Fibroblast of skin of right biceps (primary cell): ENCODE measurements at places on chromosomes 3 and 15.

GRCh38 chr3:71647751-71648150, 64.2 kb upstream of the FOXP1 start:
- no peak for DNase-seq

GRCh38 chr3:135240426-135240825, 445.4 kb downstream of the EPHB1 start:
- no peak for DNase-seq

- peak; percentile 40 for DNase-seq
These were observed 28.7 kb downstream of the USP8 start for GRCh38 chr15:50452927-50453326.

DNA sequence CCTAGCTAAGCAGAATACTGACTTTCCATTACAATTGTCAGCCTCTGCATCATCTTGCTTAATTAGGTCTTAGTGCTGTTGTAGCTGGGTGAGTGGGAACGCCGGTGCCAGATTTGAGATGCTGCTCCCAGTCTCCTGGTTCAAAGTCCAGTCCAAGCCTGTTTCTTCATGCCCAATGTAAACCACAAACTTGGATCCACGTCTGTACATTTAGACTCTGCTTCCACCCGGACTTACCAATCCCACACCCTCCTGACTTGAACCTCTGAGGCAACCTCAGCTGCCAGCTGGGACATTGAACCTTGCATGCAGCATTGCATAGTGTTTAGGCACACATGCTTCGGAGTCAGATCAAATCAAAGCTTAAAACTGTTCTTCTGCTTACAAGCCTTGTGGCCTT, 43.0 kb downstream of the BCL2L10 start:
- no peak for DNase-seq

GRCh38 chr3:44265815-44266214, 24.1 kb downstream of the TOPAZ1 start:
- DNase-seq = no peak

DNA sequence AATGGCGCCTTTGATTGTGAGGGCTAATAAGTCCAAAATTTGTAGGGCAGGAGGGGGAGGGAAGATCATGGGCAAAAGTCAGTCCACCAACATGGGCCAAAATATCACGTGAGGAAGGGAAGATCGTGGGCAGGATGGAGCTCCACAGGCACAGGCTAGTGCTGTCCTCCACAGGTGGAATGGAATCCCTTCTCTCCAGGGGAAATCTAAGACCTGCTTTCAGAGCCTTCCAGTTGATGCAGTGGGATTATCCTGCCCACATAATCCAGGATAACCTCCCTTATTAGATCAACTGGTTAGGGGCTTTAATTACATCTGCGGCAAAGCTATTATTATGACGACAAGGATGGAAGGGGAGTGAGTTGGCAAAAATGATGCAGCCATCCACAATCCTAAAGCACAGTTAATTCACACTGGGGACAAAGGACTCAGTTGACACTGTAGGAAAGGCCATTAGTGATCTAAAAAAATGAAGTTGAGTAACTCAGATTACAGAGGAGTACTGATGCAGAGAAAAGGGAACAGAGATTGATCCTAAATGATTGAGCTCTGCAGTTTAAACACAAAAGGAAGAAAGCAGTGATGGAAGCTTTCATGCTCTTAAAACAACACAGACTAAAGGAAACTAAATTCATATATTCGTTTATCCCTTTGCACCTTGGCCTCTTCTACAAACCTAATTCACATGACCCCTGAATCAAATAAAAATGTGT, 159.8 kb downstream of the AKAP13 start:
- no peak for DNase-seq

DNA sequence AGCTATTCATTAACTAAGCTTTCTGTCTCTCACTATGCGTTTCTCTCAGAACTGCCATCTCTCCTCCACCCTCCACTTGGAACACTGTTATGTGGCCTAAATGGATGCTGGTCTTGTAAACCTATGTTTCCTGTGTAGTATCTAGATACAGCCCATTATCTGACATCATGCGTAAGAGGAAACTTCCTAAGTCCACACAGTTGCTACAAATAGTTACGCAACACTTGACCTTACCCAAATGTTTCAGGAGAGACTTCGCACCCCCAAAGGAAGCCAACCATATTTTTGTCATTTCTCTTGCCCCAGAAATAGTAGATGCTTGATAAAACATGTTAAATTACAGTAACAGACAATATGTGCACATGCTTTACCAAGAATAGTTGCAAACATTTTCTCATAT, 87.2 kb upstream of the TPRG1 start:
- DNase-seq = no peak

DNA sequence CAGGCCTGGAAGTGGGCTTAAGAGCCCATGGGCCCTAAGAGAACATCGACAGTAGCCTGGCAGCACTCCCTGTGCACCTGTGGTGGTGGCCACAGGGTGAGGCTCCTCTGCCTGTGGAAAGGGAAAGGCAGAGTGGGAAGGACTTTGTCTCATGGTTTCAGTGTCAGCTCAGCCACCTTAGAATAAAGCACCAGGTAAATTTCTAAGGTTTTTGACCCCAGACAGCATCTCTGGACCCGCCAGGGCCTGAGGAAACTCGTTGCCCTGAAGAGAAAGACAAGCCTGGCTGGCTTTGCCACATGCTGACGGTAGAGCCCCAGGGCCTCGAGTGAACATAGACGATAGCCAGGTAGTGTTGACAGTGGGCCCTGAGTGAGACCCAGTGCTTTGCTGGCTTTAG, 22.1 kb downstream of the GOLGA6A start:
- no peak for DNase-seq

GRCh38 chr15:25635191-25635590, 196.4 kb upstream of the UBE3A start:
- DNase-seq = peak; percentile 38

DNA sequence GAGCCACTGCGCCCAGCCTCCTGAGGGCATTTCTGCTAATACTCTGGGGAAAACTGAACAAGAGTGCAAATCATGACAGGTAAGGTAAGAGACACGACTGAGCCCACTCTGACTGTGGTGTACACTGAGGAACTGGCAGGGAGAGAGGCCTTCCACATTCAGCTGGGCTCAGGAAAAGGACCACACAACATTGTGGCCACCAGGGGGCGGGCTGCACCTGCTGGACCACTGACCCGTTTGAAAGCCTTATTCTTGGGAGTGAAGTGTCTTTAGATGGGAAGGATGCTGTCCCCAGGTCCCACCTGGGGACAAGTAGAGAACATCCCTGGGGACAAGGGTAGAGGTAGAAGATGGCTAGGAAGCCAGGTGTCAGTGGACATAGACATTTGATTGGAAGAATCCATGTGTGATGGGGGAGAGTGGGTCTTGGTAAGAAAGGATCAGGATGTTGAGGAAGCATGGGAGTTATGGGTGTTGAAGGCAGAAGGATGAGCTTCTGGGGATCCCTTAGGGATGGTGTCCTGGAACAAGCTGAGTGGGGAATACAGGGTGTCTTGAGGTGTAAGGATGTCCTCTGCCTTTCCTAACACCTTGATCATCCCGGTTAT, 6.2 kb upstream of the CTDSPL start:
- peak; percentile 62 for DNase-seq

GRCh38 chr3:78481050-78481449, 1286.7 kb downstream of the ROBO1 start:
- DNase-seq = no peak

GRCh38 chr15:41934843-41935242, 37.5 kb downstream of the EHD4 start:
- DNase-seq = peak; percentile 37

GRCh38 chr15:39360452-39360851, 220.4 kb upstream of the THBS1 start:
- peak; percentile 78 for DNase-seq

DNA sequence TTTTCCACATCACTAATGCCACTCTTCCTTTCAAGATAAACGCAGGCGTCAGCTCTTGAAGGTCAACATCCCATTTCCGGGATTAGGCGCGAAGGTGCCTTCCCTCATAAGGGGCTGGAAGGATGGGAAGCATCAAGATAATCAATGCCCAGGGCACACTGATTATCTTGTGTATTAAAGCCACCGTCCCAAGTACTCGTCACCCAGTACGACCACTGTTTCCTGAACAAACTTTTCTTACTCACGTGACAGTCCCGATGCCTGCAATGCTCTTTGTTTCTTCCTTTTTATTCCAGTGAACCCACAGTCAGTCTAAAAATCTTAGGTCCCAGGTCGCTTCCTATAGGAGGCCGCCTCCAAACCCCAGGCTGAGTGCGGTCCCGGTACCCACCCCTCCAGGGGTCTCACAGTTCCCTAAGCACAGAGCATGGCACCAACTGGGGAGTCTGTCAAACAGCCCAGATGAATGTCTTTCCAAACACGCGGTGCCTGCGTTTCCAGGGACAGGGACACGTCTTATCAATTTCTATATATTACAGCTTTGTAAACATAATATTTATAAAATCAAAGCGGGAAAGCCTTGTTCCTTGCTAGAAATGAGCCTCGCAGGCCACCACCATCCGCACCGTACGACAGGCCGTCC, 589 bp downstream of the ANAPC13 start:
- DNase-seq = peak; percentile 49

DNA sequence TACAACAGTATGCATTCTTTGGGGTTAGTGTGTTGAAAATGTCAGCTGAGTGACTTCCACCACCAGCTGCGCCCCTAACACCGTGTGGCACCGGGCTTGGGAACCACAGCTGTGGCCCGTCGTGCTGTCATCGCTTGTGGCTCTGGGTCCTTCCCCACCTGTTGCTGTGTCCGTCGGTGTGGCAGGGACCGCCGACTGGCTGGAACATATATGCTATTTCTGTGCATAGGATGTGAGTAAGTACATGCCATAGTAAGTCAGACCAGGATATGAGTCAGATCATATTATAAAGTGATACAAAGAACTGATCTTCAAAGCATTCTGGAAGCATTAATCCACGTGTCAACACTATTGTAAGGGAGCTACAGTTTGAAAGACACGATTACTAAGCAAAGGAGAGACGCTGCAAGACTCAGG, 31.9 kb downstream of the EHD4 start:
- DNase-seq = peak; percentile 93

- peak; percentile 22 for DNase-seq
These were observed 45.2 kb downstream of the FBXL2 start for GRCh38 chr3:33322412-33322811.
